Epithelial cell of prostate (primary cell): ENCODE measurements at places on chromosomes 1 and 21.
A peak's percentile ranks its signal among the peaks of the same experiment; 100 is the strongest.

DNA sequence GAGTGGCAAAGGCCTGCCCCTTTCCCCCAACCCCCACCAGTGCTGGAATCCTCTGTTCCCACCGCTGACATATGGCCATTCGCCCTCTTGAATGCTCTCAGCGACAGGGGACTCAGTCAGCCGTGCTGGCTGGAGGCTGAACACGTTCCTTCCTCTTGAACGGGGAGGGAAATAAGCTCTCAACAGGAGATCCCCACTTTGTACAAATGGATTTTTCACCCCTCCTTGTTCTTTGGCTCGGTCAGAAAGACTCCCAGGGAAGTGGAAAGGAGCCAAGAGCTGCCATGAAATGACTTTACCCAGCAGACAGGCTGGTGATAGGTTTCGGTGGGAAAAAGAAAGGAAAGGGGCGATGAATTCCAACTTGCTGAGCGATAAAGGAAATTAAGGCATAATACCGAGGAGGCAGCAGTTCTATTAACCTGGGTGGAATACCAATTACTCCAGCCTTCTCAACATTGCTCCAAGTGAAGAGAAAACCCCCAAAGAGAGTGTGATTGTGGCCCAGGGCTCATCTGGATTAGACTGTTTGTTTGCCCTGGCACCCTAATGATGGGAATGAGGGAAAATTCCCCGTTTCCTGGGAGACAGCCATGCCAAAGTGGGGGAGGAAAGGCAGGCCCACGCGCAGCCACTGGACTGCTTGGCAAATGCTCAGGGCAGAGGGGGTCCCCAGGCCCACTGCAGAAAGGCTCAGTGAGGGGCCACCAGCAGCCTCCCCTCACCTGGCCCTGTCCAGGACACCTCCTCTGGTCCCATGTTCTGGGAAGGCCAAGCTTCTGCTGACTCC lies 23.9 kb downstream of the LRP8 start:
- DNase-seq, result no peak

- no peak for DNase-seq
These were observed 31.1 kb downstream of the CAPN8 start for GRCh38 chr1:223634423-223634822.

DNA sequence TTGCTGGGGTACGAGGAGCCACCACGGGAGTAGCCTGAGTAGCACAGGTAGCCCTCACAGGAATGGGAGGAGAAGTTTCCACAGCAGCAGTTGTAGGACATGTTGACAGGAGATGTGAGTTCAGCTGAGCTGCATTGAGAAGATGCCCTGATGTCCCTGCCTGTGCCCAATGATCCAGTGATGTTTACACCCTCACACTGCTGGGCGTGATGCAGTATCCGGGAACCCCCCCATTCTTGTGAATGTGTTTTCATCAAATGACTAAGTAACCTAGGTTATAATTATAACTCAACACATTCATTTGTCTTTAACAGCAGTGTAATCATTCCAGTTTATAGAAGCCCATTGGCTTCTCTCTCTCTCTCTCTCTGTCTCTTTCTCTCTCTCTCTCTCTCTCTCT lies at the start of gene KRTAP23-1:
KRTAP23-1 (minus strand) TSS at position 101 of the 400 bp plus-strand sequence; CDS start at position 101, 0 bp downstream.
- no peak for DNase-seq

GRCh38 chr21:31991356-31992331 lies 118.8 kb downstream of the HUNK start:
- DNase-seq, result no peak

- no peak for DNase-seq
These were observed 34.6 kb upstream of the S100A7 start for GRCh38 chr1:153494976-153495535.

DNA sequence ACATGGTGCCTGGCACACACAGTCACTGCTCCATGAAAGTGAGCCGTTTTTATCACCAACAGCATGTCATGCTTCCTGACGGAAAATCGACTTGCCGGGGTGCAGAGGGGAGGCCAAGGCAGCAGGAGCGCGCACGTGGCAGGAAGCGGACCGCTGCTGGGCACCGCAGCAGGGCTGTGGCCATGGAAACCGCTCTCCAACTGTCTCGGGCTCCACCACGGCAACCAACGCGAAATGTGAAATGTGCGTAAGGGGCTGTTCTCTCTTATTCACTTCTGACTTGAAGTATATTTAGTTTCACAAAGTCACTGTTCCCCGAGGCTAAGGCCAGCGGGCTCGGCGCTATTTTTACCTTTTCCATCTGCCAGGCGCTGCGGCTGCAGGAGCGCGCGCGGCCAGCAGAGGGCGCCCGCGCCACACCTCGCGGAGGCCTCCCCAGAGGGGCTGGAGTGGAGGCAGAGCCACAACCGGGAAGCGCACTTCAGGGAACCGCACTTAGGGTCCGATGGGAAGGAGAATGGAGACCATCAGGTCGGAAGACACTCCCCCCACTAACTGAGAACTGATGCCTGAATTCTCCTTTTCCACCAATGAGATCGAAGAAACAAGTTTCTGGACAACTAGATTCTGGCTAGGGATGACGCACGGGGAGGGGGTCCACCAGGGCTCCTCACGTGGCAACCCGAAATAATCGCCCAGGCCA lies 19.7 kb downstream of the RCC2 start:
- DNase-seq, result no peak

GRCh38 chr1:208240662-208241355 lies 3.4 kb downstream of the PLXNA2 start:
- no peak for DNase-seq

GRCh38 chr1:46646331-46646730 lies 21.8 kb downstream of the ATPAF1 start:
- no peak for DNase-seq

DNA sequence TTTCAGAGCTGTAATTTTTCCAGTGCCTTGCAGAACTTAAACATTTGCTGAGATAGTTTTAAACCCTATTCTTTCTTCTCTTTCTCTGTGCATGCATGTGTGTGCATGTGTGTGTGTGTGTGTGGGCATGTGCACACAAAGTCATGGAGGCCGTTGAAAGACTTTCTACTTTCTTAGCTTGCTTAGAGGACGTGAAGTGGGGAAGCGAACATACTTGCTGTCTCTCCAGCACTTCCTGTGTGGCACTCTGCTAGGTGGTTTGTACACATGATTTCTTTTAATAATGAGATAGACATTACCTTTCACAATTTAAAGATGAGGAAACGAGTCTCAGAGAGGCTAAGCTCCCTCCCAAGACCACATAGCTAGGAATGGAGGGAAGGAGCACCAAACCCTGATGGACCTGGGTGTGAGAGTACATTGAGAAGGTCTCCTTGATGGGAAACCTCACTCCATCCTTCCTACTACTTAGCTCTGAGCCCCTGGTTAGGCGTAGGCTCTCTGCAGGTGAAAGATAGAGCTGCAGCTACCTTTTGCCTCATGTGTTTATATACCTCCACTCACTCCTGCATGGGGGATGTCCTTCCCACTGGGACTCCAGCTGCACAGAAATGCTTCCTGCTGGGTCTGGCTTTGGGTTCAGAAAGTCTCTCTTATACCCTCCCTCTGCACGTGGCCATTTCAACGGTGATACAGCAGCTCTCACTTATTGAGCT lies 101.9 kb upstream of the USP24 start:
- no peak for DNase-seq

- peak; percentile 55 for DNase-seq
These were observed 990 bp upstream of the NBL1 start for GRCh38 chr1:19643121-19643520.

DNA sequence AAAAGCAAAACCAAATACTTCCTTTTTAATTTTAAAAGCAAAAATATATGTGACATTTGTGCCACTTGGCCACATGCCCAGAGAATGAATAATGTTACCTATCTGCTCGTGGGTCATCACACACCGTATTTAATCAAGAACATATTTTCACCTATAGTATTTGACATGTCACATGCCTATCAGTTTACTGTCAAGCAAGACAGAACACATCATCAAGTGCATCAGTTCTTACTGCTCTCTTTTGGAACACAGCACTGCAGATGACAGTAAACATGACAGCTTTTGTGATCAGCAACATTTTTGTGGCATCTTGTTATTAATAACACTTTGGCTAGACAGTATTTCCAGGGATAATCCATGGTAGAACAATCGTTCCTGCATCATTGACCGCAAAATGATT lies 134.4 kb downstream of the LRRC7 start:
- no peak for DNase-seq

DNA sequence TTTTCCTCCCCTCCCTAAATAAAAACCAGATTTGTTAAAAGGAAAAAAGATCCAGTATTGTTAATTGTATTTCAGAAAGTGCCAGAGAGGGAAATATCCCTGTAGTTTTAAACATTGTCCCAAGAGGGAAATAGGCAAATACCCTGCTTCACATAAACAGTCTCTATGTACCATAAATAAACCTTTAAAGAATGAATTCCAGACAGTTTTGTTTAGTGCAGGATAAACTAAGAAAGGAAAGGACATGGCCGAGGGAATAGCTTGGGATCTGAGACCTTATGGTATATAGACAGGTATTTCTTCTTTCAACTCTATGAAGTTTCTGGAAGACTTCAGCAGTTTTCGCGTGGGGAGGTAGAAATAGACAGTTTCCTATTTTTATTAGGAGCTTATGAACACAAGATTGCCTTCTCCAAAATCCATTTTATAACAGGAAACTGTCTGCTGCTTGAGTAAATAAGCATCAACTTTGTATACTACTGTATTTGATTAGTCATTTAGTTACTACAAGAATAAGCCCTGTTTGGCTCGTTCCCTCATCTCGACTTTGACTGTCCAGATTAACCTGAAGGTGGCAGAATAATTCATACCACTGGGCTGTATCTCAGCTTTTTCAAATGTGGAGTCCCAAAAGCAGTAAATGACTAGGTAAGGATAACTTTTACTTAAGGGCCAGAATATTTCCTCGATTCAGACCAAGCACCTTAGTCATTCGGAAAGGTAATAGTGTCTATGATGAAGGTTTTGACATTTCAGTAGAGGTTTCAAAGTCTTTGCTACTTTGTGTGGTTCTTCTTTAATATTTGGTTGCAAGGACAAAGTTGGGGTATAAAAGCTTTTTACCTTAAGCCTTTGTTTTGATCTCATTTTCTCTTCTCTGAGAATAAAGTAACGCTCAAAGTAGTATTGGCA lies 177.5 kb downstream of the VPS13D start:
- DNase-seq, result peak; percentile 22

- no peak for DNase-seq
These were observed 47.6 kb downstream of the PEX14 start for GRCh38 chr1:10522322-10522860.

DNA sequence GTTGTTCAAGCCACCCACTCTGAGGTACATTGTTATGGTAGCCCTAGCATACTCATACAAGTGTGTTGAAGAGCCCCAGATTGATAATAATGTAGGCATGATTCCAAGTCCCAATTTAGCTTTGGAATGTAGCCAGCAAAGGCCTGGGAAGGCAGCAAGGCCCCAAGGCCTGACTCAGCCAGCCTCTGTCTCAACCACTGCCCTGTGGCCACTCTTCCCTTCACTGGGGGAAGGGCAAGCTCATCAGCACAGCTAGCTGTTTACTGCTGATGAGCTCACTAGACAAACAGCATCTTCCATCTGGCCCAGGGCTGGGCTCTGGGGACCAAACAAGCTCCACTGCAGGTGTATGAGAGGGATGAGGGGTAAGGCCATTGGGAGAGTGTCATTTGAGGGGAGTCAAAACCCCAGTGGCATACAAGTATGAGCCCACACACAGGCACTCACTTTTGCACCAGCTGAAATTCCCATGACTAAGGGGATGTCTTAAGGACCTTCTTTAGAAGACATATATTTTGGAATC lies 2.2 kb upstream of the IRF6 start:
- DNase-seq, result peak; percentile 98

DNA sequence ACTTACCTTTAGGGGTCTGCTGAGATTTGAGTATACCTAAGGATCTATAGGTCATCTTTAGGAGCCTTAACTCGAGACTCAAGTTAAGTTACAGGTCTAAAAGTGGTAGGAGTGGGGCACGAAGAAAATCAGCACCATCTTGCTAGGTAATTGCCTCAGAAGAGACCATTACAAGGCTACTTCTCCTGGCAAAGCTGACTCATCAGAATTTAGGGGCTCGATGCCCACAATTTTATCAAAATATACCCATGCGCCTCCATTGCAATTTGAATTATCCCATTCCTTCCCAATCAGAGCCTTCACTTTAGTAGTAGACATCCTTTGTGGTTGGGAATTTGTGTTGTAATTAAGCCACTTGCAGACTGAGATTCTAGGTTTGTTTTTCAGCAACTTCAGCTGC lies 1994.3 kb downstream of the MRPL39 start:
- no peak for DNase-seq

DNA sequence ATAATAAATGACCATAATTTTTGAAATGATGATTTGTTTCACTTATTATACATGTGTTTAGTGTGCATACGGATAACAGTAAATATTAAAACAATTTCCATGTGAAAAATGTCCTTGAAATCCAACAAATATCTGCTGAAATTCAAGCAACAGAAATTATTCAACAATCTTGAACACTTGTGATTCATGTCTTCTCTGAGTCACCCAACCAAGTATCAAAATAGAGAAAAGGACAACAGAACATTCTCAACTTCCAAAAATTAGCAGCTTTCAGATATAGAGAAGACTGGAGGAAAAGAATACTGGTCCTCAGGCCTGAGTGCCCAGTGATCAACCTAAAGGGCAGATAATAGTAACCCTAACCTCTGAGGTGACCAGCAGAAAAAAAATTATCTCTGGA lies 90.8 kb downstream of the VAV3 start:
- no peak for DNase-seq

DNA sequence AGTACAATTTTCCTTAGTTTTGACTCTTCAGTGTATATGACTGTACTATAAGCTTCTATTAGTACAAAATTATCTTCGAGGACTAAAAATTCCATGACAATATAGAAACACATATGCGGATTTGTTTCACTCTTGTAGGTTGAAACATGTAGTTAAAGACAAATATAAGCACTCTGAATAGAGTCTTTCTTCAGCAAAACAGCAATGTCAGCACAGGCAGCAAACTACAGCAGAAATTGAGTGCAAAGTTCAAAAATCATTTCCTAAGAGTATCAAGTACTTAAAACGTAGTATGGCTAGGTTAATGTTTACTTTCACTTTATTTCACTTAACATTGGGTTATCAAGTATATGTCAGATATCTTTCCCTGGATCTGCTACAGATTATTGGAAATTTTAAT lies 106.7 kb downstream of the FAF1 start:
- no peak for DNase-seq

DNA sequence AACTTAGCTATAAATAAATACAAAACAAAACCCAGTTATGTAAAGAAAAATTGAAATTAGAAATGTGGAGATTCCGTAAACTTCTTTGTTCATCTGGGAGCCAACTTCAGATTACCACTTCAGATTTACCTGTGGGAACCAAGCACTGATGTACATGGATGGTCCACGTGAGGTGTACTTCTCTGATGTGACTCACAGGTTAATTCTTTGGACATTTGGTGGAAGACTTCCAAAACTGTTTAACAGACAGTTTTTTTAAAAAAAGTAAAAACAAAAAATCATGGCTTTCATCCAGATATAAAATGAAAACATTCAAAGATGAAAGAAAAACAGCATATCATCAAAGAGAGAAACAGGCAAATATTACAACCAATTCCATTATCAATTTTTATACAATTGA lies 92.0 kb downstream of the MAST2 start:
- DNase-seq, result no peak
